ENCODE measurements at places on chromosomes 4 and X. TPM values are rescaled to one million over a fixed set of nuclear protein-coding genes. Genes with fewer than 3 reads are reported as not detected.

FAM149A gene
- total RNA-seq, result 0.33 TPM

AREG gene
- 1.4 TPM for total RNA-seq

LDB2 gene
- not detected for total RNA-seq

MSN gene
- 480 TPM for total RNA-seq

PGAM4 gene
- total RNA-seq, result 0.79 TPM

SHROOM2 gene
- not detected for total RNA-seq

HTR2C gene
- not detected for total RNA-seq

KLB gene
- total RNA-seq, result not detected

NPNT gene
- 0.12 TPM for total RNA-seq

CFI gene
- total RNA-seq, result not detected

DNA sequence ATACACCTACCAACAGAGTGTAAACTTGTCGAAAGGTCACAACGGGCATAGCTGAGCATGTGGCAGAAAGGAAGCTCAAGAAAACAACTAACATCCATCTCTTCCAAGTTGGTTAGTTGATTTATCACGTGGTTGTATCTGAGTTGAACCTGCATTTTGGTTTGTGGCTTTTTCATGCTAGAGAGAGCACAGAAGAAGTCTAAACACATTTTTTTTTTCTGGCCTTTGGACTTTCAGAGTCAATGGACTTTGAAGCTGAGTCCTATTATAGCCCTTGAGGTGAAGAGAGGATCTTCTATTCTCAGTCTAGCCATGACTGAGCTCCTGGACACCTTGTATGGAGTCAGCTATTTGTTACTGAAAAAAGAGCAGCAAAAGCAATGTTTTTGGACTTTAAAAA is 150.6 kb upstream of the TRPC5 start:
- H3K4me1 ChIP-seq, result no peaks in the 10 kb centered on the region
- no peak overlapping the region for H3K27ac ChIP-seq
- H3K36me3 ChIP-seq, result no peaks in the 10 kb centered on the region
- no peak overlapping the region for H3K4me3 ChIP-seq
- no peak for DNase-seq

DNA sequence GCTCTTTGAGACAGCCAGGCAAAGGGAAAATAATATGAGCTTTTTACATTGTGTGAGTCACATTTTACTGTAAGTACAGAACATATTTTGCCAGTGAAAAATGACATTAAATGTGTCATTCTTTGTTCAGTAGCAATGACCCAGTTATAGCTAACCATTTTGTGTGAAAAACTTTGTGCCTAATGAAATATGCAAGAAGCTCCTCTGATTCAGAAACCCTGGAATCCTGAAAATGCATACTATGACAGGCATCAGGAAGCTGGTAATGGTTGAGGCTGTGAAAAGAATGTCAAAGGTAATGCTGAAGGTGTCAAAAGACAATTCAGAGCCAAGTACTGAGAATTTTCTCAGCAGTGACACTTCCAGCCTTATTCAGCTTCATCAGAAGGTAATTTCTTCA is 549.5 kb upstream of the SMIM31 start:
- no peak overlapping the region for H3K4me3 ChIP-seq
- no peaks in the 10 kb centered on the region for H3K4me1 ChIP-seq
- H3K27ac ChIP-seq, result no peak overlapping the region
- no peaks in the 10 kb centered on the region for H3K36me3 ChIP-seq

DNA sequence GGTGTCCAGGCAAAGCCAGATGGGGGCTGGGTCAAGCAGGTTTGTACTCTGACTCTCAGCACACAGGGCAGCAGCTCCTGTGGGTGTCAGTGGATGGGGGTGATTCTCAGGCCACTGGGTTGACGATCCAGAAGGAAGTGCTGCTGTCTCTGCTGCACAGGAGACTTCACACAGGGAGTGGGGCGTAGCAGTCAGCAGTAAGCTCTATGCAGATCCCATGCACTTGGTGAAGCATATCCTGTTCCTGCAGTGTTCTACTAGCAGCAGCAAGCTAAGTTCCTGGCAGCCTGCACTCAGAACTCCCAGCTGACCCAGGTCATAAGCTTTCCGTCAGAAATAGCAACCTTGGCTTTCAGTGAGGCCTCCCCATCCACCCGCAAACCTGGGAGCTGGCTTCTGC is 117.6 kb upstream of the NDST3 start:
- no peaks in the 10 kb centered on the region for H3K27me3 ChIP-seq
- H3K4me1 ChIP-seq, result no peaks in the 10 kb centered on the region
- no peak overlapping the region for H3K27ac ChIP-seq
- DNase-seq, result no peak
- H3K4me3 ChIP-seq, result no peak overlapping the region

DNA sequence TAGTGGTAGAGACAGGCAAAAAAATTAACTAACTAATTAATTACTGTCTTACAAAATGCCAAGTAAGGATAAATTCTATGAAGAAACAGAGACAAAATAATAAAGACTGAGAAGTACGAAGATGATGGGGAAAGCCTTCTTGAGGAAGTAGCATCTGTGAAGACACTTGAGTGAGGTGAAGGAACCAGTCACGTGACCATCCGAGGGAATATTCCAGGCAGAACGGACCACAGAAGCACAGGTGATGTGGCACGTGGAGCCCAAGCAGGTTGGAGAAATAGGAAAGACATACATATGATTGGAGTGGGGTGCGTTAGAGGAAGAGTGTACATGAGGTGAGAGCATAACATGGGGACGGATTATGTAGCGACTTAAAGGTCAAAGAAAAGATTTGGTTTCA is 30.5 kb upstream of the SPP1 start:
- no peak overlapping the region for H3K4me3 ChIP-seq
- H3K27ac ChIP-seq, result no peak overlapping the region
- H3K36me3 ChIP-seq, result no peaks in the 10 kb centered on the region
- H3K27me3 ChIP-seq, result peaks cover 15% of the 10 kb centered on the region
- no peak for DNase-seq

DNA sequence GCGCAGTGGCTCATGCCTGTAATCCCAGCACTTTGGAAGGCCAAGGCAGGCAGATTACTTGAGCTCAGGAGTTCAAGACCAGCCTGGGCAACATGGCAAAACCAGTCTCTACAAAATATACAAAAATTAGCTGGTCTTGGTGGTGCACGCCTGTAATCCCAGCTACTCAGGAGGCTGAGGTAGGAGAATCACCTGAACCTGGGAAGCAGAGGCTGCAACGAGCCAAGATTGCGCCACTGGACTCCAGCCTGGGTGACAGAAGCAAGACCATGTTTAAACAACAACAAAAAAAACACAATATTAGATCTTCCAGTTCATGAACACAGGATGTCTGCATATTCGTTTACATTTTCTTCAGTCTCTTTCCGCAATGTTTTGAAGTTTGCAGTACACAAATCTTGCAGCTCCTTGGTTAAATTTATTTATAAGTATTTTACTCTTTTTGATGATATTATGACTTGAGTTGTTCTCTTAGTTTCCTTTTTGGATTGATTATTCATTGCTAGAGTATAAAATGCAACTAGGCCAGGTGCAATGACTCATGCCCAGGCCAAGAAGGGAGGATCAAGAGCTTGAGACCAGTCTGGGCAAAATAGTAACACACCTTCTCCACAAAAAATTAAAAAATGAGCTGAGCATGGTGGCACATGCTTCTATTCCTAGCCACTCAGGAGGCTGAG is 30.4 kb upstream of the ABCG2 start:
- no peak overlapping the region for H3K27ac ChIP-seq
- peaks cover 14% of the 10 kb centered on the region for H3K27me3 ChIP-seq
- no peak overlapping the region for H3K4me3 ChIP-seq
- H3K36me3 ChIP-seq, result no peaks in the 10 kb centered on the region
- DNase-seq, result no peak

GRCh38 chr4:183558873-183559272 is 54.0 kb downstream of the ING2 start:
- no peak for DNase-seq
- no peak overlapping the region for H3K4me3 ChIP-seq
- no peaks in the 10 kb centered on the region for H3K4me1 ChIP-seq
- H3K27ac ChIP-seq, result no peak overlapping the region
- H3K27me3 ChIP-seq, result peaks cover 5% of the 10 kb centered on the region

GRCh38 chr4:146023334-146023967 is 84.8 kb upstream of the ZNF827 start:
- no peak for DNase-seq
- H3K27ac ChIP-seq, result no peak overlapping the region
- peaks cover 22% of the 10 kb centered on the region for H3K27me3 ChIP-seq
- H3K4me1 ChIP-seq, result peaks cover 2% of the 10 kb centered on the region

- no peak for DNase-seq
- H3K36me3 ChIP-seq, result no peaks in the 10 kb centered on the region
- H3K27ac ChIP-seq, result no peak overlapping the region
- H3K4me3 ChIP-seq, result no peak overlapping the region
These were observed 49.7 kb upstream of the TMEM164 start for GRCh38 chrX:109952985-109953905.

GRCh38 chrX:129877401-129877800 is 28.6 kb upstream of the UTP14A start:
- H3K4me1 ChIP-seq, result no peaks in the 10 kb centered on the region
- H3K27me3 ChIP-seq, result peaks cover 2% of the 10 kb centered on the region
- H3K4me3 ChIP-seq, result no peak overlapping the region
- H3K27ac ChIP-seq, result no peak overlapping the region
- no peaks in the 10 kb centered on the region for H3K36me3 ChIP-seq

- peak overlapping the region; percentile 93 for H3K4me3 ChIP-seq
- H3K36me3 ChIP-seq, result no peaks in the 10 kb centered on the region
- no peak for DNase-seq
- peaks cover 23% of the 10 kb centered on the region for H3K4me1 ChIP-seq
- peak overlapping the region; percentile 95 for H3K27ac ChIP-seq
- H3K27me3 ChIP-seq, result peaks cover 6% of the 10 kb centered on the region
These were observed 10.1 kb downstream of the GDPD2 start for GRCh38 chrX:70432936-70433847.

DNA sequence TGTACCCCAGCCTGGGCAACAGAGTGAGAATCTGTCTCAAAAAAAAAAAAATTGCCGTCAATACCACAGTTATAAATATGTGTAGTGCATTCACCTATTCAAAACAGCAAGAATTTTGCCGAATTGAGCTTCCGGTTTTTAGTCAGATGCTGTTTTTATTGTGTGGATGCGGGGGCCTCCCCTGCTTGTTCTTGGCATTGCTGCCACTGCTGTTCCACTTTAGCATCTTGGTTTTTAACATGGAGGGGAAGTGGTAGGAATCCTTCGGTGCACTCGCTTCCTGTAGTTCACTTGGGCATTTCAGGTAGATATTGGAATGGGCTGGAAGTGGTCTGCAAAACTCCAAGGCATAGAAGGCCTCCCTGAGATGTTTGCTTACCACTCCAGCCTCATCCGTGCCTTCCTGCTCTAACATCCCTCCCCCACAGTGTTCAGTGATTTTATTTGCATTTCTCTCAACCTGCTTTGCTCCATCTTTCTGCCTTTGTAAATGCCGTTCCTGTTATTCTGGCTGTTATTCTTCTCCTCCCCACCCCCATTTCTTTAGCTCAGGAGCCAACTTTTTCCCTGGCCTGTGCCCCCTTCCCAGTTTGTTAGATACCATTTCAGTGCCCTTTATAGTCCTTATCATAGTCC is 25.5 kb downstream of the MOB1B start:
- DNase-seq, result peak; percentile 77
- peak overlapping the region; percentile 25 for H3K4me3 ChIP-seq
- H3K27ac ChIP-seq, result peak overlapping the region; percentile 30

GRCh38 chr4:20420916-20421602 is 169.4 kb downstream of the SLIT2 start:
- peaks cover 5% of the 10 kb centered on the region for H3K4me1 ChIP-seq
- no peaks in the 10 kb centered on the region for H3K36me3 ChIP-seq
- DNase-seq, result no peak

- H3K27ac ChIP-seq, result no peak overlapping the region
- no peak overlapping the region for H3K4me3 ChIP-seq
- H3K36me3 ChIP-seq, result no peaks in the 10 kb centered on the region
- no peak for DNase-seq
These were observed 49.6 kb downstream of the LHFPL1 start for GRCh38 chrX:112630187-112630586.

- no peaks in the 10 kb centered on the region for H3K27me3 ChIP-seq
- no peak overlapping the region for H3K27ac ChIP-seq
- H3K4me3 ChIP-seq, result no peak overlapping the region
- H3K4me1 ChIP-seq, result no peaks in the 10 kb centered on the region
- DNase-seq, result no peak
These were observed 369.5 kb upstream of the FAM241A start for GRCh38 chr4:111775556-111776297.

GRCh38 chrX:150088042-150088441 is 149.8 kb upstream of the EOLA2 start:
- no peaks in the 10 kb centered on the region for H3K27me3 ChIP-seq
- no peak overlapping the region for H3K4me3 ChIP-seq
- no peaks in the 10 kb centered on the region for H3K36me3 ChIP-seq
- DNase-seq, result no peak
- no peak overlapping the region for H3K27ac ChIP-seq
- H3K4me1 ChIP-seq, result no peaks in the 10 kb centered on the region

DNA sequence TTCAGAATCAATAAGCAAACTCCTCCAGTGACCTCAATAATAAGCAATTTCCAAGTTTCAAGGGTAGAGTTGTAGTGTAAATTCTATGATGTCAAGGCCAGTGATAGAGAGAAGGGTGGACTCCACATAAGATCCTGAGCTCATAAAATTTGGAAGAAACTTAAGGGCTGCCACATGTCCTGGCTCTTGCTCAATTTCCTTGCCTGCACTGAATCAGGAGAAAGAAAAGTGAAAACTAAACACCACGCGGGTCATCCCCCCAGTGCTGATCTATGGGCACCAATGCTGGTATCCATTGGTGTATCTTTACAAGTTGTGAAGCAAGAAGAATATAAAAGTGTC is 392.0 kb upstream of the INTU start:
- H3K36me3 ChIP-seq, result no peaks in the 10 kb centered on the region
- no peak for DNase-seq
- H3K4me3 ChIP-seq, result no peak overlapping the region
- no peaks in the 10 kb centered on the region for H3K27me3 ChIP-seq
- H3K4me1 ChIP-seq, result no peaks in the 10 kb centered on the region
- no peak overlapping the region for H3K27ac ChIP-seq

- H3K36me3 ChIP-seq, result no peaks in the 10 kb centered on the region
- H3K4me3 ChIP-seq, result no peak overlapping the region
- H3K27me3 ChIP-seq, result no peaks in the 10 kb centered on the region
These were observed 586.9 kb upstream of the NR3C2 start for GRCh38 chr4:149029056-149029651.

DNA sequence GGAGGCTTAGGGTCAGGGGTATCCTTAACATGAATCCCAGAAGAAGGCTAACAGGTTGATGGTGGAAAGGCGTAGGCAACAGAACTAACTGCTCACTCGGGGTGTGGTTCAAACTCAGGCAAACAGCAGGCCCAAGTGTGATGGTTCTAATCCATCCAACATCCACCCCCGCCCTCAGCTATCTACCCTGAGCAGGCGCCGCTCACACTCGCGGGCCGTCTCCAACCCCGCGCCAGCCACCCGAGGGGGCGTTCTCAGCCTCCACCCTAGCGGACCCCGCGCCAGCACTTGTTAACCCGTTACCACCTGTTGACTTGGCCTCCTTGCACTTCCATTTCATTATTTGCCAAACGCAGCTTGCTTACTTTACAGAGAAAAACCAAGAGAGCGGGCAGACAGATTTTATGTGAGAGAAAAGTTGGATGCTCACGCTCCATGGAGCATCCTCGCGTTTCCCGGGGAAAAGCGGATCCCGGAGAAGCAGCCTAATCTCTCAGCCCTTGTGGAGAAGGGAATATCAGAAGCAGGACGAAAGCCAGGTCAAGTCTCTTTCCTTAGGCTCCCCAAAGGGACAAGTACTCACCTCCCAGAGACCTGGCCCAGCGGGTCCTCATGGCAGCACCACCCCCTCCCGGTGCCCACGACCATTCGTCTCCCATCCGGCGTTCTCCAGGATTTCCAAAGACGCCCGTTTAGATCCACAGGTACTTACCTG is 773 bp downstream of the SNCA start:
- peak; percentile 58 for DNase-seq
- peaks cover 22% of the 10 kb centered on the region for H3K4me1 ChIP-seq
- no peak overlapping the region for H3K27ac ChIP-seq
- no peaks in the 10 kb centered on the region for H3K36me3 ChIP-seq
- peaks cover 65% of the 10 kb centered on the region for H3K27me3 ChIP-seq
